GM12892 (cell line): ENCODE measurements at places on chromosomes 2 and 18.

DNA sequence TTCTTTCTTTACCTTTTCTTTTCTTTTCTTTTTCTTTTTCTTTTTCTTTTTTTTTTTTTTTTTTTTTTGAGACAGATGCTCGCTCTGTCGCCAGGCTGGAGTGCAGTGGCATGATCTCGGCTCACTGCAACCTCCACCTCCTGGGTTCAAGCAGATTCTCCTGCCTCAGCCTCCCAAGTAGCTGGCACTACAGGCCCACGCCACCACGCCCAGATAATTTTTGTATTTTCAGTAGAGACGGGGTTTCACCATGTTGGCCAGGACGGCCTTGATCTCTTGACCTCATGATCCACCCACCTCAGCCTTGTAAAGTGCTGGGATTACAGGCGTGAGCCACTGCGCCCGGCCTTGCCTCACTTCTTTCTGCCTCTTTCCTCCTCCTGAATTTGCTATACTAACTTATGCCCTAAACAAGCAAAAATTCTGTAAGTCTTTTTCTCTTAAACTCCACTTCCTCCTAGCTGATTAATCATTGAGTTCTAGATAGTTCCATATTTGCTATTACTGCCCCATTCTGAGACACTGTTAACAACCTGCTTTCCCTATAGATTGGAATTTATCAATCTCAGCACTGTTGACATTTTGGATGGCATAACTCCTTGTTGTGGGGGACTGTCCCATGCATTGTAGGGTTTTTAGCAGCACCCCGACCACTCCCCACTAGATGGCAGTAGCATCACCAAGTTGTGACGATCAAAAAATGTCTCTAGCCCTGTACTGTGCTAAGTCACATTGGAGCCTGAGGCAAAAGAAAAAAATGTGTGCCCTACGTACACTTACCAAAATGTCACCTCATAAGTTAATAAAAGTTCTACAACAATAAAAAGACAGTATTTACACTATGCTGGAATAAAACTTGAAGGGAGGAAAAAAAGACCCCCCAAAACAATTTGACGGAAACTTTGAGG, 16.4 kb upstream of the THADA start:
- DNase-seq: no peak

GRCh38 chr2:26347286-26347865, 787 bp upstream of the ADGRF3 start:
- DNase-seq: no peak

GRCh38 chr18:26017929-26018328, 72.5 kb downstream of the SS18 start:
- DNase-seq: no peak

GRCh38 chr18:54260396-54261072, 8.8 kb upstream of the POLI start:
- no peak for DNase-seq

GRCh38 chr2:181738563-181738962, 58.2 kb upstream of the NEUROD1 start:
- no peak for DNase-seq

GRCh38 chr2:190789074-190790004, 91.3 kb upstream of the GLS start:
- DNase-seq: no peak

DNA sequence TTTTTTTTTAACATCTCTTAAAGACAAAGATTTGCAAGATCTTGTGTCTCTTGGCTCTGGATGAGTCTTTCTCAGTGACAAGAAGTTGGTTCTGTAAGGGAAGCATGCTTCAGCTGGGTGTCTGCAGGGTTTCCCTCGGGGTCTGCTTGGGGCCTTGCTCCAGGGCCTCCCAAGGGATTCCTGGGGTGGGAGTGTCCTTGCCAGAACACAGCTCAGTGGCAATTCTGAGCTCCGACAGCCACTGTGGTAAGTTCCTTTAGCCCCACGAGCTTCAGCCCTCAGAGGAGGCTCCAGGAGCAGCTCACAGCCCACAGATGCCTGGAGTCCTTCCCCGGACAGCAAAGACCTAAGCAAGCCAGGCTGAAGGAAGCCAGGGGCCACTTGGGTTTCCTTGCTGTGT, 52.4 kb downstream of the EMX1 start:
- DNase-seq: no peak
